NCI-H69 (cell line): ENCODE measurements at places on chromosomes 7 and 10.

DNA sequence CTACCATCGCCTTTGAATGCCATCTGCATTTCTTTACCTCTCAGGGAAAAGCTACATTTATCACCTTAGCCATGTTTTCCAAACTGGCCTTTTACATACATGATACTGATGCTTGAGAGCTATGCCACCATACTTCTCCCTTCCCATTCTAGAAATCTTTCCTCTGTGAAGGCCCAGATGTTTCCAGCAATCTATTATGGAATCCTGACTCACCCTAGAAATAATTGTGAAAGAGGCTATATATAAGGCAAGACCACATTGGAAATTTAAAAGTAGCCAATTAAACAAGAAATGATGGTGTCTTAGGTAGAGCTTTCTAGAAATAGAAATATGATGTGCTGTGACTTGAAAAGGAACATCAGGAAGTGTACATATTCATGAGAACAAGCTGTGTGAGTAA, 389.7 kb downstream of the INHBA start:
- no peak for DNase-seq

- no peak for DNase-seq
Observed at GRCh38 chr10:44832595-44833390, 78.3 kb upstream of the TMEM72 start.

- DNase-seq: no peak
Observed at GRCh38 chr7:53609185-53609584, 573.8 kb downstream of the POM121L12 start.

DNA sequence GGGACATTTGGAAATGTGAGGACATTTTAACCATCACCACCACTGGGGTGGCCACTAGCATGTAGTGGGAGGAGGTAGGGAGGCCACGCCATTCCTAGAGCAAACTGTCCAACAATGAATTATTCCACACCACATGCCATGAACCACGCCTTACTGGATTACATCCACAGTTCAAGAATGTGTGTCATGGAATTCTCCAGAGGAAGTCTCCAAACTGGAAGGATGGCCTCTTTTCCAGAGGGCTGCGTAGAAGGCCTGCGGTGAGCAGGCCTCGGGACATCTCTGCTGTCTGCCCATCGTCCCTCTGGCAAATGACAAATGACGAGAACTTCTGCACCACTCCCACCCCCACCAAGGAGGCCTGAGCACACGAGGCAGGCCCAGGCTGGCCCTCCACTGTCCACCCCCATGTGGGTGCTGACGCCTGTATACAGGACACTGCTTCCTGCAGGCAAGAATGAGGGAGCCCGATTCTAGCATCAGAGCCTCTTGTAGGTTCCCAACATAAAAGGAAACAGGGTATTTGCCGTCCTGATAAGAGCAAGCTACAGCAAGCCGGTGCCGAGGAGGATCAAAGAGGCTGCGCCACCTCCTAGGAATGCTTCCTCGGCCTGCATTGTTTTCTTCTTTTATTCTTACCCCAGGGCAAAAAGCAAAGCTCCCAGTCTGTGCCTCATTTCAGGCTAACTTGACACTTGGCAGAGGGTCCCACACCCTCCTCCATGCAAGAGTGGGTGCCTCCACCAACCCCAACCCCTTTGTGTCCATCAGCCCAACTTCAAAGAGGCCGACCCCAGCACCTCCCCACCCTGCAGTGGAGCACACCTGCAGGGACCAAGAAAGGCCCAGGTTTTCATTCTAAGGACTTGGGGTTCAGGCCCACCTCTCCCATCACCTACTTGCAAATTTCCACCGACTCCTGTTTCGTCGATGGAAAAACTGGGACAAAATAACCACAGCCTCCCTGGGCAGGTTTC, 23.9 kb downstream of the TNS3 start:
- DNase-seq: no peak

GRCh38 chr10:128215733-128216132, 89.5 kb upstream of the MKI67 start:
- no peak for DNase-seq

GRCh38 chr7:93044147-93044810, 73.5 kb downstream of the SAMD9 start:
- peak; percentile 12 for DNase-seq

- DNase-seq: no peak
Observed at GRCh38 chr10:70112071-70112470, 20.6 kb downstream of the AIFM2 start.

DNA sequence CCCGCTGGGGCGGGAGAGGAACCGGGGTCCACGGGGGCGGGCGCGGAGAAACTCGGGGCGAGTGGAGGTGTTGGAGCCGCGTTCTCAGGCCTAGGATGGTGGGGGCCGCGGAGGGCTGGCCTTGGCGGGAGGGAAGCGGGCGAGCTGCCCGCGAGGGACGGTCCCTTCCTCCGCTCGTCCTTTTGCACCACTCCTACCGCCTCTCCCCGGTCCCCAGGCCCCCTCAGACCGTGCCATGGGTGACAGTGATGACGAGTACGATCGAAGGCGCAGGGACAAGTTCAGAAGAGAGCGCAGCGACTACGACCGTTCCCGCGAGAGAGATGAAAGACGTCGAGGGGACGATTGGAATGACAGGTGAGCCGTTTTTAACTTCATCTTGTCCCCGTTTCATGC, 451 bp downstream of the SRRT start:
- peak; percentile 50 for DNase-seq

DNA sequence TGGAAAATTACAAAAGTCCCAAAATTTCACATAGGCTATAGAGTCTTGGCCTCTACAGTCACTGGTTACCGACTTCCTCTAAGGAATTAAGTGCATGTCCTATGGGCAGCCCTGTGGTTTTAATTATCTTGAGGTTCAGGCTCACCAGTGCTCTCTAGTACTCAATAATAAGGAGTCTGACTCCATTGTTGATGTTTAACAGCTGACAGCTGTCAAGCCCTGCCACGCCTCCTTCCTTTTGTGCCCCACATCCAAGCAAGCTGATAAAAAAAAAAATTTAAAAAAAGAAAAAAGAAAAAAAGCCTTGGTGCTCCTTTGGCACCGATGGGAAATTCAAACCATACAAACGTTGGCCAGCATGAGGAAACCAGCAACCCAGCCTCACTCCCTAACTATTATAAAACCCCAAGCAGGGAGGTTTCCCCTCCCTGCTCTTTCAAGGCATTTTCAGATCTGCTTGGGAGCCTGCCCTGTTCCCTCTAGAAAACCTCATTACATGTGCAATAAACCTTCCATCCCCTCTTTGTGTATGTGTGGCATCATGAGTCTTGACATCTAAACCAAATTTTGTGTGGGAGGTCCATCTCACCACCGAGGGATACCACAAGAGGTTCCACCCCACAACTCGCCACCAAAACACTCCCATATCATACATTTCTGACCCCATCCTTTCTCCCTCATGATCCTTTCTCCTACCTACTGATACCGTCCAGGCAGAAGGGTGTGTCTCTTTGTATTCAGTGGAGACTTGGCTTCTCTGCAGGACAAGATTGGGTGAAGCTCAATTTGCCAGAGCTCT, 70.9 kb upstream of the CCDC71L start:
- DNase-seq: peak; percentile 51

- peak; percentile 0 for DNase-seq
Observed at GRCh38 chr10:126904818-126905701, at the start of gene DOCK1. Gene DOCK1, plus strand, starts transcription at chr10:126905428. Its CDS starts 90 bp downstream, at chr10:126905518.

DNA sequence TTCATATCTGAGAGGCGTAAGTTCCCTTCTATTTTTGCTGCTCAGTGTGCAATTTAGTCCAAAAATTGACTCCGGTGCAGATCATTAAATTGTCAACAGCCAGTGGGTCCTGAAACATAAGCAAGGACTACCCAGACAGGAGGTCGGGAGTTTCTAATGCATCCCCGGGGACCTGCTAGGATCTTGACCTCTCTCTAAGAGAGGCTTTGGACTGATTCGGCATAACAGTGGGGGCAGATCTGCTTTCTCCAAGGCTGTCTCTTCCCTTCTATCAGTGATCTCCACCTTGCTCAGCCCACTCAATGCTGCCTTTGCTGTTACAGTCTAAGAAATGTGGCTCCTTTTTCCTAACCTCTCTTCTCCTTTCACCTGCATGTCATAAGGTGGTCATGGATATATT, 199.1 kb upstream of the NRP1 start:
- no peak for DNase-seq
